H9 (cell line): ENCODE measurements at places on chromosomes 12 and 14.

DNA sequence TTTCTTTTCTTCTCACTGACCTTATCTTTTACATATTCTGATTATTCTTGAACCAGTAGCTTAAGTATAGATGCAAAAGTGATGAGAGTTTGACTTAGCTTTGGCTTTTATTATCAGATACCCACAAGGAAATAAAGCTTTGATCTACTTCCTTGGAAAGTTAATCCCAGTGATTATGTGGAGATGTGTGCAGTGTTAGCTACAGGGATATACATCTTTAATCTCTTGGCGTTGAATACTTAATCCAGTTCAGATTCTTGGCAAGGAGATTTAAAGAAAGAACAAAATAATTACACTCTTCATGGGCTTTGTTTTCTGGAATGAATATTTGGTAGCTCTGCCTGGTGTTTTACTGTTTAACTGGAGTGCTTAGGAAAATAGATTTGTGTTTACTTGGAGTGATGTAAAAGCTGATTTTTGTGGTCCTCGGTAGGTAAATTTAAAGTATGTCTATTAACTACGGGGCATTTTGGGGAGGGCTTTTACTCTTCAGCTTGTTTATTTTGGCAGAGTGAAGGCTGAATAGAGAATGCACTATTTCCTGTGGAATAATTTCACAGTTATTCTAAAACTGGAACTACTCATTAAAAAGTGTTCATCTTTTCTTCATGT, 150.1 kb upstream of the LRIG3 start:
- no peak for DNase-seq

- no peak for DNase-seq
Observed at GRCh38 chr12:94867066-94867855, 136.2 kb downstream of the NDUFA12 start.

- DNase-seq: no peak
Observed at GRCh38 chr12:4768341-4768740, 48.1 kb downstream of the GALNT8 start.

GRCh38 chr12:56763753-56764657, 881 bp downstream of the HSD17B6 start:
- DNase-seq: no peak

GRCh38 chr14:54256156-54256555, 140.7 kb upstream of the CDKN3 start:
- DNase-seq: no peak

- DNase-seq: no peak
Observed at GRCh38 chr14:82388488-82388887, 854.8 kb upstream of the SEL1L start.

- no peak for DNase-seq
Observed at GRCh38 chr12:12976366-12976765, 23.7 kb downstream of the HEBP1 start.
